ENCODE measurements at places on chromosomes 11 and 22.
A peak's percentile ranks its signal among the peaks of the same experiment; 100 is the strongest.

DNA sequence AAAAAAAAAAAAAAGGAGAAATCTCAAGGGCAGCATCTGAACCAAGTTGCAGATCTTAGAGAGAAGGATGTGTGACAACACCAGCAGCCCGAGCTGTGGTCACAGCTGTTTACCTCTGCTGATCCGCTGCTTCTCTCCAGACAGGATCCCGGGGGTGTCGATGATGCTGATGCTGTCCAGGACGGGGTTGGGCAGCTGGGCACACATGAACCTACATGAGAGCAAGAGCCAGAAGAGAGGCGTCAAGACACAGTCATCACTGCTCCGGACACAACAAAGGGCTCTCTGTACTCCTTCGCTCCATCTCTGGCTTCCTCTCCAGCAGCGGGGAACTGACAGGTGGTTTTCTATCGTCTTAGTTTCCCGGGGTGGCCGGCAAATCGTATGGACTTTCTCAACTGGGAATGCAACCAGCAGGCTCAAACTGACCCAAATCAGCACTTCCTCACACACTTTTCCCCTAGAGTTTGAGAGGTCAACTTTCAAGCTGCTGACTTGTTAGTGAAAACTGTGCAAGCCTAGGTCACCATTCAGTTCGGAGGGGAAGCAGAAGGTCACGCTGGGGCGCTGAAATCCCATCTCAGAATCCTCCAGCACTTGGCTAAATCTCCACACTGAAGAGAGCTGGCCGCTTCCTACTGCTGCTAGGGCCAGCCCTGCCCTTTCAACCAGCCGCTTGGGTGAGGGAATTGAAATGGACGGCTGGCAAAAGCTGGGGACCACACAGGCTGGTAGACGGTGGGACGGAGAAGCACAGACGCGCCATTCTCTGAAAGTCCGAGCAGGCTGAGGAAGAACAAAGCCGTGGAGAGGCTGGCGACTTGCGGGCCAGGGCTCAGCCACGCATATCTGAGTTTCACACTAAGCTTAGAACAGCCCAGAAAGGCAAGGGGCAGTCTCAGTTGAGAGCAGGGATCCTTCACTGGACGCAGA, 3.8 kb downstream of the EHD1 start:
- DNase-seq = no peak

- no peak for DNase-seq
These were observed 112.7 kb downstream of the SEZ6L start for GRCh38 chr22:26281941-26282340.

GRCh38 chr22:44640618-44641155, 61.3 kb upstream of the PRR5 start:
- no peak for DNase-seq

GRCh38 chr11:8220261-8221045, 43.2 kb downstream of the LMO1 start:
- DNase-seq = no peak

- no peak for DNase-seq
These were observed 257.0 kb upstream of the C11orf87 start for GRCh38 chr11:109165035-109165434.

- DNase-seq = no peak
These were observed 70.7 kb upstream of the IGLL5 start for GRCh38 chr22:22816766-22817410.

DNA sequence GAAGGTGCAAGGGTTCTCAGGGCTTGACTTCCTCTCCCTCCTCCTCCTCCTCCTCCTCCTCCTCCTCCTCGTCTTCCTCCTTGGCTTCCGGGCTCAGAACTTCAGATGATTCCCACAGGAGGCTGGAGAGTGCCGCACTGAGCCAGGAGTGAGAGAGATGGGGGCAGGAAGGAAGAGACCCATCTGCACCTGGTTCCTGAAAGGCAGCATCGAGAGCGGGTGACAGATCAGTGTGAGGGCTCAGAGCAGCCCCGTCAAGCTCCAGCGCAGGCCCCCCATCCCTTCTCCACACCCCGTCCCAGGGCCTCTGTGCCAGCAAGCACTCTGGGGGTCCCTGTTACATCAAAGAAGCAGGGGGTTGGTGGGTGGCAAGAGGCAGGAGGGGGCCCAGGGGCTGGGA, 51.5 kb downstream of the ELFN2 start:
- DNase-seq = no peak

- DNase-seq = peak; percentile 17
These were observed 19.2 kb upstream of the FNBP4 start for GRCh38 chr11:47786373-47786772.

DNA sequence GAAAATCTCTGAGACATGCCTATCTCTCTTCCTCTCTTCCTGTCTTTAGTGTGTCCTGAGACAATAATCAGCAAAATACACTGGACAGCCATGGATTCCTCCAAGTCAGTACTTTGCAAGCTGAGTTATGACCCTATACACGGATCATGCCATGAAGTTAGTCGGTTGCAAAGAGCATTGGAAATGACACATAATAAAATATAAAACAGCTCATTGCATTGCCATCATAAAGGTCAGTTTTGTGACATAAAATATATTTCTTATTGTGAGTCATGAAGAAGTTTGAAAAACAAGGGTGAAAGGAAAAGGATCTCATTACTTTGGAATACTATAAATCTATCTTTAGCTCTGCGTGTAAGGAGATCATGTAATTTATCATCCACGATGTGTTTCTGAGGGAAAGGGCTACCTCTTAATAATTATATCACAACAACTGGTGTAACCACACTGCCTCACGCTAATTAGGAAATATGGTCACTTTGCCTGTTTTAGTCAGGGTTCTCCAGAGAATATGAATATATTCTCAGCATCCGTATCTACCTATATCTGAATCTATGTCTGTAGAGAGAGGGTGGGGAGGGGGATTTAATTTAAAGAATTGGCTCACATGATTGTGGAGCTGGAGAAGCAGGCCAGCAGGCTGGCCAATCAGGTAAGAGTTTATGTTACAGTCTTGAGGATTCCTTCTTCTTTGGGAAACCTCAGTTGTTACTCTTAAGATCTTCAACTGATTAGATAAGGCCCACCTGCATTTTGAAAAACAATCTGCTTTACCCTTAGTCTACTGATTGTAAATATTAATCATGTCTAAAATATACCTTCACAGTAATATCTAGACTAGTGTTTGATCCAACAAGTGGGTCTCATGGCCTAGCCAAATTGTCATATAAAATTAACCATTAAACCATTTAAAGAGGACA, 198.8 kb downstream of the FAT3 start:
- DNase-seq = no peak

DNA sequence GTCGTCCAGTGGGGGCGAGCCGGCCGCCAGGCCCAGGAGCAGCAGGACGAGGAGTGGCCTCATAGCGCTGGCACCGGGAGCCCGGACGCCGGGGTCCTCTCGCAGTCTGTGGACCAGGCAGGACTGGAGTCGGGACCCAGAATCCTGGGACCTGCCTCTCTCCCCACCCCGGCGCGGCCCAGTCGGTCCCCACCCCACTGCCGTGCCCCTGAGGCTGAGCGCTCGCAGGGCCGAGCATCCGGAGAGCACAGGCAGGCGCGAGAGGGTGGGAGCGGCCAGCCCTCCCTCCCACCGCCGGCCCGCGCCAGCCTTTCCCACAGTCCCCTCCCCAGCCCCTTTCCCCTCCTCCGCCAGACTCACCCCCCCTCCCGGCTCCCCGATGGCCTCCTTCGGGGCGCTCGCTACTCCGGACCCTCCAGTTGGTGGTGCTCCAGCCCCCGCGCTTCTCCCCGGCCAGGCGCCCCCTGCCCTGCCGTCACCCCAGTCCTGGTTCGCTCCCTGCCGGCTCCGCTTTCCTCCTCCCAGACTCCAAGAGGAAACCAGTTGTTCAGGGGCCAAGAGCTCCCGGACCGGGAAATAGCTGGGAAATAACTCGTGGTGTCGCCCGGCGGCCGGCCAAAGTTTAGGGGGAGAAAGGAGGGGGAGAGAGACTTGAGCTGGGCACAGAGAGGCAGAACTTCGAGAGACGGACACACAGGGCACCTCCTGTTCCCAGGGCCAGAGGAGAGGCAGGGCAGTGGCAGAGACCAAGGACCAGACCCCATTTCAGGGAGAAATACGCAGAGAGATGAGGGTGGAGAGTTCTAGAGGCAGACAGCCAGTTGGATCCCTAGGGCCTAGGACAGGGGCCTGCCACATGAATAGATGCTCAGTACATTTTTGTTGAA, at the start of gene C1QTNF5:
TSS of gene C1QTNF5 (minus strand) at position 549 of the 887 bp plus-strand sequence. CDS start at position 63, 486 bp downstream.
- DNase-seq = no peak

DNA sequence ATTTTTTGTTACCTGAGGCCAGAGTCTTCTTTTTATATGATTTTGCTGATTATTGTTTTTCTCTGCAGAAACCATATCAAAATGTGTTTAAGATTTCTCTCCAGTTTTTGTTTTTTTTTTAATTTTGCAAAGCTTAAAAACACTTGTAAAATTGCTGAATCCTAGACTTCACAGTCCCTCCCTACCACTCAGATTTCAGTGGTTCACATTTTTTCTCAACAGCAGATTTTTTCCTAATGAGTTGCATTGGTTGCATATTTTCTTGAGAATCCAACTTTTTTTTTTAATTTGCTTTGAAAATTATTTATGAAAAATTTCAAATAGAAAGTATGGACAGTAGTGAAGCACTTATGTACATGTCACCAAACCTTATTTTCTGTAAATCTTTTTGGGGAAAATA, 5.8 kb downstream of the ARL14EP start:
- no peak for DNase-seq

- no peak for DNase-seq
These were observed 14.7 kb upstream of the TAB1 start for GRCh38 chr22:39384750-39385480.

DNA sequence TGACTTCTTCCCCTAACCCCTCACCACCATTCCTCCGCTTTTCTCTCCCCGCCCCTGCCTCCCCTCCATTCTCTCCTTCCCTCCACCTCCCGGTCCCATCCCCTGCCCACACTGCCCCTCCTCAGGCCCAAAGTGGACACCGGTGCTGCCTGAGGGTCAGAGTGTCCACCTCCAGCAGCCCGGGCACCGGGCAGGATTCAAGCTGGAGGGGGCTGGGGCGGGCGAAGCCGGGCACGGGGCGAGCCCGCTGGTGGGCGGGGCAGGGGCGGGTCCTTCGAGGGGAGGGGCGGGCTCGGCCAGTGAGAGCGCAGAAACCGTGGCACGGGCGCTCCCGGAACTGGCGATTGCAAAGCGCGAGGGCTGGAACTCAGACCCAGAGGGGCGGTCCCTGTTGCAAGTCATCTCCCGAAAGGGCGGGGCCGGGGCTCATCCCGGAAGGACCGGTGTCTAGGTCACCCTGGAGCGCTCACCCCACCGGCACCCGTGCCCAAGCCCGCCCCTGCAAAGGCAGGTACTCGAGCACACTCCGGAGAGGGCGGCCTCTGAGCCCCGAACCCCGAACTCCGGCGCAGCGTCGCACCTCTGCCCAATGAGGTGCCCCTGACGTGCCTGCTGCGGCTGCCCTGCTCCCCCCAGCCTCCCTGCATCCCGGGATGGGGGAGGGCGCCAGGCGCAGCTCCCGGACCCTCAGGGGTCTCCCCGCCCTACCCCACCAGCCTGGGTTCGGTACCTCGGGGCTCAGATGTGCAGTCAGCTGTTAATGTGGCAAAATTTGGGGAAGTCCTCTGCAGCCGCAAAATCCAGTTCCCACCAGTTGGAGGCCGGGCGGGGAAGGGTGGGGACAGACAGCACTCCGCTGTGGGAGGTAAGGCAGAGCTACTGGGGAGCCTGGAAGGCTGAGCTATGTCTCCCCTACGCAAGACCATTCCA, 16.5 kb upstream of the CDKN1C start:
- peak; percentile 81 for DNase-seq

GRCh38 chr22:29146091-29146560, 59.6 kb upstream of the EMID1 start:
- no peak for DNase-seq

GRCh38 chr11:1307998-1308742, 1.3 kb downstream of the TOLLIP start:
- DNase-seq = no peak

DNA sequence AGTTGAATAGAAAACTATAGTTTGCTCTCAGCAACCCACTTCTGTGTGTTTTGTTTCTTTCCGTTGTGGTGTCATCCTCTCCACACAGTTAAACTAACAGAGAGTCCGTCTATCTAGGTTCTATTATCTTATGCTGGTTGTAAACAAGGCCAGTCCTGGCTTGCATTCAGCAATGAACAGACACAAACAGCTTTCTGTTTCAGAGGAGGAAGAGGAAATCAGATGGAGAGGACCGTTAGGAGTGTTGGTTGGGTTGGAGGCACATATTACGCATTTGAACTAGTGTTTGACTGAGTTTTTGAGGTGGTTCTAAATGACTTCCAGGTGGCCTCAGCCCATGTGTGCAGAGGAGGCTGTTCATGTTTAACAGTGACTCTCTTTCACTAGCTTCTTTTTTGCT, 129.5 kb upstream of the SORL1-AS1 start:
- no peak for DNase-seq

DNA sequence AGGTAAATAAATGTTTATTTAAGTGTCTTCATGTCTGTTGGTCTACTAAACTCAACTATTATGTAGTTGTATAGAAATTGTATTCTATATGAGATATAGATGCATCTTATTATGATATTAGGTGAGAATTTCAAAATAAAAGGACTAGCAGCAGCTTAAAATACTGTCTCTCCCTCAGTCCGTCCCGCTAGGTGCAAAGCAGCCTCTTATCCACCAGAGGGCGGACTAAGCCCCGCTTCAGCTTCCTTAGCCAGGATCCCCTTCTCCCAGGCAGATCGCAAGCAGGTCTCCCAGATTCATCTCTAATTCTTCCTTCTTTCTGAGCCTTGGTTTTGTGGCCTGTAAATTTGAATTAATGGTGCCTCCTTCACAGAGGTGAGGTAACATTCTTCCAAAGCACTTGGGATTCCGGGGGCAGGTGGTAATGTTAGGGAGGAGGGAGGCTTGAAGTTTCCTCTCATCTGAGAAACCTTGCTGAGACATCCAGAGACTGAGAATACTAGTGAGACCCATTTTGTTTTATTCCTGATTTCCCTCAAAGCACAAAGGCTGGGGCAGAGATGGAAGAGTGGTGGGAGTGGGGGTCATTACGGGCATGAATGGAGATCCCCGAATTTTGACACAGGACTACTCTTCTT, 13.5 kb upstream of the INSC start:
- peak; percentile 46 for DNase-seq

GRCh38 chr22:27100789-27101188, 443.4 kb downstream of the MIAT start:
- DNase-seq = peak; percentile 20

- peak; percentile 27 for DNase-seq
These were observed 50.7 kb downstream of the RRAS2 start for GRCh38 chr11:14308114-14308896.

DNA sequence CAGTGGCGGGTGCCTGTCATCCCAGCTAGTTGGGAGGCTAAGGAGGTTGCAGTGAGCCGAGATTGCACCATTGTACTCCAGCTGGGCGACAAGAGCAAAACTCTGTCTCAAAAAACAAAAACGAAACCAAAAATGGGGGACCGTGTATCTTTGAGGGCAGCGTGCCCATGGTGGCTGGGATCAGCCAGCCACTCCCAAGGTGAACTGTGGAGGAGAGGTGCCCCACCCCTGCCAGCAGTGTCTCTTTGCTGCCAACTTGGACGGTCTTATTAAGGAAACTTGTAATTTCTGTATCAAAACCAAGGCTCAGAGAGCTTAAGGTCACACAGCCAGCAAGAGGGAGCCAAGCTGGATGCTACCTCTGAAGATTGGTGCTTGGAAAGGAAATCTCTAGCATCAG, 147.7 kb downstream of the CACNA1I start:
- no peak for DNase-seq

GRCh38 chr22:28435982-28436381, 243.7 kb downstream of the TTC28 start:
- DNase-seq = no peak

- no peak for DNase-seq
These were observed 1.7 kb downstream of the ZBED4 start for GRCh38 chr22:49855251-49855911.

- DNase-seq = no peak
These were observed at the start of gene TMA7B for GRCh38 chr22:39959640-39960447. Gene TMA7B, plus strand, starts transcription at chr22:39960397. Its CDS starts 3,978 bp downstream, at chr22:39964375.

Measured in NCI-H446 treated with DMSO at 0.1 percent for 48 hours (cell line).